T1000 (cell line): ENCODE measurements at places on chromosomes 5 and 9.

GRCh38 chr9:136107953-136108647 lies 10.6 kb downstream of the TMEM250 start:
- no peak for DNase-seq

DNA sequence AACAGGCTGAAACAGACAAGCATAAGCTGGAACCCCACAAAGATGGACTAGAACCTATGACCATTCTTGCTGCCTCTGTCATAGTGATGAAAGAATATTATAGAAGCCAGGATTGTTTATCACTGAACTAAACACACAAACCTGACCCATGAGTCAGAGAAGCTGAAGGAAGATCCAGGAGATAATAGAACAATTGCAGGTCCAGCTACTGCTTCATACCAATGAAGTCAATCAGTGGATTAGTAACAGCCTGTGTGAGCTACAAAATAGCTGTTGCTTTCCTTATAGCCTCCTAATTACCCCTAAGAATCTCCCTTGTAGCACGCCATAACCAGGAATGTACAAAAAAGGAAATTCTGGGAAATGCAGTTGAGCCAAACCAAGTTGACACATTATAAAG lies 459.9 kb upstream of the ZNF462 start:
- no peak for DNase-seq

- DNase-seq, result no peak
Measured at GRCh38 chr5:118988866-118989180, 476 bp upstream of the DTWD2 start.

DNA sequence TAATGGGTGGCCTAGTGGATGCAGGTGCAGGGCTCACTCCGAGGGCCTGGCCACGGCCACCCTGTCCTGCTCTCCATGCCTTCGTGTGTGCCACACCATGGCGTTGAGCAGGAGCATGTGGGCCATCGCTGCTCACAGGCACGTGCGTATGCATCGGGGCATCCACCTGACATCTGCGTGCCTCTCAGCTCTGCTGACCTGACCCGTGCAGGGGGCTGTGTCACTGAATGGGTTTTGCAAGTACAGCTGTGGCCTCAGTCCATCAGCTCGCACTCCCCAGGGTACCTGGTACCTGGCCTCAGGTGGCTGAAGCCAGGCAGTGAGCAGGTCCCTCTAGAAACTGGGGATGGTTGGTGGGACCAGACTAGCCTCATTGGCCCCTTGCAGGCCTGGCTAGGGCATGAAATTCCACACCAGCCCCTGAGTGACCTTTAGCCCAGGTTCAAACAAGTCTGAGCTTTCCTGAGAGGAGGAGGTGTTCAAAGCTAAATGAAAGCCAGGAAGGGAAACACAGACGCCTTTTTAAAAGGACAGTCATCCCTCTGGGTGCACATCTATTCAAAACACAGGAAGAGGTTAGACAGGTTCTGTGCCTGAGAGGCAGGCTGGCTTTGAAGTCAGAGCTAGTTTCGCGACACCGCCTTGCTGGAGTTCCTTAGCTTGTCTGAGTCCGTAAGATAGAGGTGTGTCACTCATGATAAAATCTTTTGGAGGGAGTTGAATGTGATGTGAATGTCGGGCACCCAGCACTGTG lies 74.0 kb downstream of the MACROH2A1 start:
- DNase-seq, result no peak

GRCh38 chr5:88682131-88682530 lies 200.9 kb downstream of the MEF2C start:
- no peak for DNase-seq

DNA sequence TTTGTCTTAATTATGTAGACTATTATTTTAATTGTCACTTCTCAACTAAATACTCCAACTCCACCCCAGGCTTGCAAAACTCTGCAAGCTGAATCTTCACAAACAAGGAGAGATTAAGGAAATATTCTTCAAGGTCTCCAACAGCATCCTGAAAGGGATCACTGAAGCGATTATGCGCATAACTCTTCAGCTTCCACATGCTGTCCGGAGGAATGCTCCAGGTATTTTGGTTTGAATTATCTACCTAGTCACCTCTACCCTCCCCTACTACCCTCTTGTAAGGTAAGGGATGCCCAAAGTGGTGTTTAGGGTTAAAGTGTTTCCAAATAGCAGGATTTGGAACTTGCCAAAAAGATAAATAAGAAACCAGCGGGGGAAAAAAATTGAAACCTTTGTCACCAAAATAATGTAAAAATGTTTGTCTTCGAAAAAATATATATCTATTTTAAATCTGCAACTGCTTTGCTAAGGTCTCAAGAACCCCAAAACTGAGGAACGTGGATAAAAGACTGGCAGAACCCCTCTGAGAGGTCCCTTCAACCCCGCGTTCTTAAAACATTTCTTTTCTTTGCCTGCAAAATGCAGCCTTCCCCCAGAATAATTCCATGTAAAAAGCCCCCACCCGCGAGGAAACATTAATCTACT lies 11.6 kb downstream of the PTCH1 start:
- no peak for DNase-seq

DNA sequence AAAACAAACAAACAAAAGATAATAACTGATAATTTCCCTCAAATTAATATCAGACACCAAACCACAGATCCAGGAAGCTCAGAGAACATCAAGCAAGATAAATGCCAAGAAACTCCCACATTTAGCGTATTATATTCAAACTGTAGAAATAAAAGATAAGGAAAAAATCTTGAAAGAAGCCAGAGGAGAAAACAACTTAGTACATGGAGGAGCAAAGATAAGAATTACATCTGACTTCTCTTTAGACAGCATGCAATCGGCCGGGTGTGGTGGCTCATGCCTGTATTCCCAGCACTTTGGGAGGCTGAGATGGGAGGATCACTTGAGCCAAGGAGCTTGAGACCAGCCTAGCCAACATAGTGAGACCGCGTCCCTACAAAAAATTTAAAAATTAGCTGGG lies 17.2 kb upstream of the MLANA start:
- DNase-seq, result no peak

GRCh38 chr5:130213607-130214006 lies 309.3 kb downstream of the CHSY3 start:
- DNase-seq, result no peak

DNA sequence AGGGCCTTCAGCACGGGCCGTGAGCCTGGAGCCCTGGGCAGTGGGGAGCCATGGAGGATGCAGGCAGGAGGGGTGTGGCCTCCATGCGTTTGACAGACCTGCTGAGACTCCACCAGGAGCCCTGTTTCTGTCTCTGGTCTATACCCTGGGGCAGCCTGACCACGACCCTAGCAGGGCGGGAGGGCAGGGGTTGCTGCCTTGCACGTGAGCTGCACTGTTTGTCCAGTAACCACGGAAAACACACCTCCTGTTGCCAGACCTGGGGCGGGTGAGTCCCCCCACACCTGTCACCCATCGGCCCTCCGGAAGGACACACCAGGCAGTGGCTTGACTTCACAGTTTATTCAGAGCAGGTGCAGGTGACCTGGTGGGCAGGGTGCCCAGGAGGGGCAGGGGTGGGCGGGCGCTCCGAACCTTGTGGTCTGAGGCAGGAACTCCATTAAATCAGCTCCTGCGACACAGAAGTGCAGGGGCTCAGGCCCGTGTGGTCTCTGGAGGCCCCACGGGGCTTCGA lies 3.9 kb downstream of the LCN8 start:
- no peak for DNase-seq

DNA sequence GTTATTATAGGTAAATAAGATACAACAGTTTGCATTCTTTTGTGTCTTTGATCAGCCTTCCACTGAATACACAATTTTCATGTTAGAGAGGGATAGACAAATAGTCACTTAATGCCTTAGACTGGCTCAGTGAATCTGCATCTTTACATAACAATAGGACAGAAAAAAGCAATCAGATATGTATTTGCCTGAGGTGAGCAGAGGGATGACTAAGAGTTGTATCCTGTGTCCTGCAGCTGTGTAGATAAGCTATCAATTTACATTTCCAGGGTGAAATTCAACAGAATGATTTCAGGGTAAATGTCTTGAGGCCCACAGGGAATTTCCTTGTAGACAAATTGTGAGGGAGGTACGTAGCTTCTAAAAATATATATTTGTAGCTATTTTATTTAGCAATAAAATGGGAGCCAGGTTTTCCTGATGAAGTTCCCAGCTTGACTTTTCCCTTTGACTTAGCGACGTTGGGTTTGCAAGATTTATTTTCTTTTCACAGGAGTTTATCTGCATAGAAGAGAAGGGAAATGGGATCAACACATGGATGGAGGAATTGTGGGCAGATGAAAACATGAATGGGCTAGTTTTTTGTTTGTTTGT lies 586.1 kb upstream of the CDH6 start:
- DNase-seq, result no peak

DNA sequence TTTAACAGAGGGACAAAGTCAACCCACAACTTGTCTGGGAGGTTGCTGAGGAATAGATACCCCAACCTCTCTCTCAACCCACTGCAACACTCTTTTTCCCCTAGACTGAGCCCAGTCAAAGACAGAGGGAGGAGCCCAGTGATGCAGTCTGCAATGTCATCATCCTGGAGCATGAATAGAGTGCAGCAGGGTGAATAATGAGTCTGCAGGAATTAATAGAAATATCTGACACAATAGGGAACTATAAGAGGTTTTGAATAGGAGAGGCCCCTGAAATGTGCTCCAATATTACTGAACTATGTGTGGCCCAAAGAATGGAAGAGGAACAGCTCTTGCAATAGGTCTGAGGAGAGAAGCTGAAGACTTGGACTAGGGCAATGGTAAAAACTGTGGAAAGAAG lies 59.1 kb downstream of the PDCD1LG2 start:
- DNase-seq, result no peak

- no peak for DNase-seq
Measured at GRCh38 chr9:4574657-4575243, 84.5 kb downstream of the SLC1A1 start.

- DNase-seq, result no peak
Measured at GRCh38 chr9:33017283-33018041, 7.6 kb upstream of the DNAJA1 start.

- no peak for DNase-seq
Measured at GRCh38 chr9:124020520-124021384, 9.2 kb downstream of the LHX2 start.

- no peak for DNase-seq
Measured at GRCh38 chr5:135032999-135033861, 798 bp downstream of the PITX1 start.

DNA sequence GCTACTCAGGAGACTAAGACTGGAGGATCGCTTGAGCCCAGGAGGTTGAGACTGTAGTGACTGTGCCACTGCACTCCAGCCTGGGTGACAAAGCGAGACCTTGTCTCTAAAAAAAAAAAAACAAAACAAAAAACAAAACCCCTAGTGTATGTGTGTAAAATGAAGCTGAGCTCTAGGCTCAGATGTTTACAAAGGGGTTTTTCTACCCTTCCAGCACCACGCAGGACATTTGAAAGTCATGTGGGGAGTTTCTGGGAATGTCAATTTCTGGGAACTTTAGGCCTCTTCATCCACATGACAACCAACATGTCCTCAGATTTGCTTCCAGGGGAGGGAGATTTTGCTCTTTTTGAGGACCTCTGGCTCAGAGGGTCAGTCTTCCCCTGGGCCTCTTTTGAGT lies 42.4 kb upstream of the AIF1L start:
- no peak for DNase-seq

- no peak for DNase-seq
Measured at GRCh38 chr5:42974536-42974935, 65.6 kb downstream of the ANXA2R start.

DNA sequence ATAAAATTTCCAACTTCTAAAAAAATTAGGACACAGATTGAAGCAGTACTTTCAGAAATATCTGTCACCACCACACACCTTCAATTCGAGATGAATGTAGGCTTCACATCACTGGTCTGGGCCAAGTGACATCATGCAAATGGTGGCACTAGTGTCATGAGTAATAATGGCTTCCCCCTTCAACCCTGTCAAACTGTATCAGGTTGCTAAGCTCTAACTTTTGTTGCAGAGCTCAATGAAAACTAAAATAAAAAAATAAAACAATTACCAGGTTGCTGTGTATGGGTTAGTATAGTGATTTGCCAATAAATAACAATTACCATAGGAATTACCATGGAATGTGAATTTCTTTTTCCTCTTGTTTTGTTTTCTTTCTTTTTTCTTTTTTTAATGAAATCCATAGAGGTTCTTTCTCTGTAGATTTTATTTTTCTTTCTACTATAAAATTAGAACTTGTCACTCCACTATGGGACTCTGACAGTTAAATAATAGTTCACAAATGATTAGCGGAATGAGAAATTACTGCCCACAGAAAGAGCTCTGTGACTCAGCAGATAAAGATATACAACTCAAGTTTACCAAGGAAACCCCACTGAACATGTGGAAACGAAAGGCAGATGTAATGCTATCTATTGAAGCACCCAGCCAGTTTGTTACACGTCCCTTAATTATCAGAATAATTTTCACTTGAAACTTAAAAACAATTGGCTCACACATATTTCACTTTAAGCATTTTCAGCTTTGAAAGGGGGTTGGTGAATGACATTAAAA lies 783.8 kb upstream of the WWC1 start:
- DNase-seq, result no peak

DNA sequence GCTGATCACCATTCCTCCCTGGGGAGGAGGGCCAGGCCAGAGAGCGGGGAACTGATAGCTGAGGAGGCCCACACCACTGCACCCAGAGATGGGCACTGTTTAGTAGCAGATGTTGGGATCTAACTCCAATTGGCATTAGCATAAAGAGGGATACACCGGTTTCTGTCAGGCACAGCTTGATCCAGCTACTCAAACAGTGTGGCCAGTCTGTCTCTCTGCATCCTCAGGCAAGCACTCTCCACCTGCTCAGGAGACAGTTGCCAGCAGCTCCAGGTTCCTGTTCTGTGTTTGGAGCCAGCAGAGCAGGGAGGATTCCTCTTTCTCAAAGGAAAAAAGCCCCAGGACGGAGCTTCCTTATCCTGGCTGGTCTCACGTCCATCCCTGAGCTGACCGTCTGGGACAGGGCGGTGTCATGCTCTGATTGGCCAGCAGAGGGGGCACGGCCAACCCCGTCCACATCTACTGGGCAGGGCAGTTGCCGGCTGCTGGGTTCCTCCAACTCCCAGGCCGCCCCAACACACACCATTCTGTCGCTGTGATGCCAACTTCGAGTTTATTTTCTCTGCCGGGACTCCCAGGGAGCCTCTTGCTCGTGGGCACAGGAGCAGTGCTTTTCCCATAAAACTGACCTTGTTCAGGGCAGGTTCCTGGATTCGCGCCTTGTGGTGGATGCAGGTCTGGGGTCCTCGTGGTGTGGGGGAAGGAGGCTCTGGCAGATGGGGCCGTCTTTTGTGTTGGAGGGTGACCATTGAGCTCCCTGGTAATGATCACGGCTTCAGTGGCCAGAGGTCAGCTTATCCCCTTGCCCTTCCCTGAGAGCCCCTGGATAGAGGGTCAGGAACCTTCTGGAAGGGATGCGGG lies 47.9 kb downstream of the COL5A1 start:
- DNase-seq, result no peak

- DNase-seq, result no peak
Measured at GRCh38 chr5:170628028-170628427, 124.2 kb downstream of the KCNIP1 start.
